RPMI8226 (cell line): ENCODE measurements at places on chromosomes 12 and 14.

GRCh38 chr12:102484017-102484416, 3.7 kb upstream of the IGF1 start:
- no peak for DNase-seq

DNA sequence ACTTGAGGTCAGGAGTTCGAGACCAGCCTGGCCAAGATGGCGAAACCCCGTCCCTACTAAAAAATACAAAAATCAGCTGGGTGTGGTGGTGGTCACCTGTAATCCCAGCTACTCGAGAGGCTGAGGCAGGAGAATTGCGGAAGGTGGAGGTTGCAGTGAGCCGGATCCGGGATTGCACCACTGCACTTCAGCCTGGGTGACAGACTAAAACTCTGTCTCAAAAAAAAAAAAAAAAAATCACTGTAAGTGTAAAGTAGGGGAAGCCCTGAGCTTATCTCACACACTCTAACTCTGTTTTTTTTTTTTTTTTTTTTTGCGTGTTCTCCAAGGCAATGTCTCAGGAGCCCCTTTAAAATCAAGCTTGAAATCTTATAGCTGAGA, 421 bp upstream of the RBMS2 start:
- DNase-seq, result no peak

- DNase-seq, result no peak
Measured at GRCh38 chr12:88309546-88309945, 167.4 kb downstream of the TMTC3 start.

GRCh38 chr12:93990832-93991803, 157.3 kb upstream of the PLXNC1 start:
- DNase-seq, result peak; percentile 29

GRCh38 chr14:61774861-61775260, 12.6 kb downstream of the SNAPC1 start:
- no peak for DNase-seq

GRCh38 chr12:77894556-77894955, 63.9 kb downstream of the NAV3 start:
- DNase-seq, result no peak

GRCh38 chr14:104227806-104228205, 89.4 kb downstream of the KIF26A start:
- no peak for DNase-seq

GRCh38 chr12:32302218-32303173, 96.9 kb upstream of the FGD4 start:
- DNase-seq, result peak; percentile 29

GRCh38 chr12:132210223-132211055, 66.2 kb downstream of the NOC4L start:
- DNase-seq, result no peak

- no peak for DNase-seq
Measured at GRCh38 chr12:76006028-76006925, 25.3 kb downstream of the PHLDA1 start.

- no peak for DNase-seq
Measured at GRCh38 chr14:24122898-24123297, 7.6 kb upstream of the FITM1 start.

GRCh38 chr14:99324291-99324690, 52.3 kb upstream of the BCL11B start:
- no peak for DNase-seq

DNA sequence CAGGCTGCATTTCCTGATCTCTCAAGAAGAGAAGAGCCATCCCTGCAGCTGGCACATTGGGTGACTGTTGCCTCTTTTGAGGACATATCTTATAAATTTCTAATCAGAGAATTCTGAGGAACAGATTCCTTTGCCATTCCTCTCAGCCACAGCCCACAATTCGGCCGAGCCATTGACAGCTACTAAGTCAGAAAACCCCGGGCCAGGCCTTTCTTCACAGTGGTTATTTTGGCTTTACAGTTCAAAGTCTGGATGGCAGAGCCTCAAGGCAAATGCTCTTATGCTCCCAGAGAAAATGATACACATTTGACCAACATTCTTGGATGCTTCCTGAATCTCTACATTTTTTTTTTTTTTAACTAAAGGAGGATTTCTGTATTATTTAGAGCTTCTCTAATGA, 138.4 kb upstream of the FRMD6 start:
- DNase-seq, result no peak

- DNase-seq, result no peak
Measured at GRCh38 chr12:64752032-64752431, 7.2 kb downstream of the GNS start.

- no peak for DNase-seq
Measured at GRCh38 chr12:102509123-102509626, 28.8 kb upstream of the IGF1 start.
